ENCODE measurements at places on chromosomes 1 and 21.

- no peak for DNase-seq
These were observed 121.8 kb downstream of the SYF2 start for GRCh38 chr1:25110485-25110884.

DNA sequence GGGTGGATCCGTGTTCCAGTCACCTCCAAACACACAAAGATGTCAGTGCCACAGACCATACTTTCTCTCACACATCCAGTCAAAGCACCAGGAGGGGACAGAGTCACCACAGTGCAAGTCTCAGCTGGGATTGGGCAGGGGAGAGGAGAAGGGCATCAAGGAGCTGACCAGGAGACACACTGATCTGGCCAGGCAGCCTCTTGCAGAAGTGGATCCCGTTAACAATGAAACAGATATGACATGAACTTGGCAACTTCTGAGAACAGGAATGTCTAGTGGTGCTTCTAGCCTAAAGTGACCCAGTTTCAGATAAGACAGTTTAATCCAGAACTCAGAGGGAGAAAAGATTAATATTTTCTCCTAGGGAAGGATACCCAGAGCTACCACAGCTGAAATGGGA lies 71.0 kb downstream of the HIVEP3 start:
- DNase-seq, result no peak

GRCh38 chr1:113538225-113538624 lies 147.9 kb downstream of the MAGI3 start:
- DNase-seq, result no peak

GRCh38 chr1:160169553-160170399 lies 18.4 kb downstream of the ATP1A4 start:
- no peak for DNase-seq

GRCh38 chr1:184027826-184028695 lies 9.5 kb downstream of the COLGALT2 start:
- no peak for DNase-seq

DNA sequence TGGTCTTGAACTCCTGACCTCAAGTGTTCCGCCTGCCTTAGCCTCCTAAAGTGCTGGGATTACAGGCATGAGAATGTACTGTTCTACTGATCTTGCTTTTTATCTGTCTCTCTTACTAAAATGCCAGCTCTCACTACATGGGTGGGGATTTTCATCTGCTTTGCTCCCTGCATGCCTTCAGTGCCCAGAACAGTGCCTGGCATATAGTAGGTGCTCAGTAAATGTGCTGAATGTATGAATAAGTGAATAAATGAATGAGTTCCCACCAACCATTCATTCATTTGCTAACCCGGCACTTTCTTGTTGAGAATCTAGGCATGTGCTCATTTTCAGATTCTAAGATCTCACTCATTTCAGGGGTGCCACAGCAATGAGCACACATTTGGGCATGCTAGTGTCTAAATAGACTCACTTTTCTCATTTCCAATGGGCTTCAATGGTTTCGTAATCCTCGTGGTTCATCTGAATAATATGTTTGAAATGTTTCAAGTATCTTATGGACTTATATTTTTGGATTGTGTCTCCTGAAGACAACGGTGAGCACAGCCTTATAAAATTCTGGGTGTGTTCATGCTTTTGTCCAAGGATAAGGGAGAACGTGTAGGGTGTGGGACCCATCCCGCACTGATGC lies 7.6 kb downstream of the DHRS3 start:
- DNase-seq, result no peak

Measured in CD4-positive, alpha-beta T cell treated with Interleukin-2 at 100 ng/mL for 4 hours (primary cell).